ENCODE measurements at places on chromosomes 13 and 19. TPM values are rescaled to one million over a fixed set of nuclear protein-coding genes. Genes with fewer than 3 reads are reported as not detected.

Gene ZNF223
- polyA plus RNA-seq = 8.7 TPM

- H3K4me1 ChIP-seq = no peaks in the 10 kb centered on the region
- no peak overlapping the region for H3K4me3 ChIP-seq
- H3K36me3 ChIP-seq = no peaks in the 10 kb centered on the region
- DNase-seq = peak; percentile 49
These were observed 20.3 kb upstream of the TMTC4 start for GRCh38 chr13:100694722-100695508.

GRCh38 chr19:19278315-19278714, 5.2 kb upstream of the TM6SF2 start:
- H3K27me3 ChIP-seq = no peaks in the 10 kb centered on the region
- DNase-seq = no peak
- no peak overlapping the region for H3K27ac ChIP-seq
- no peak overlapping the region for H3K4me3 ChIP-seq
- H3K36me3 ChIP-seq = peaks cover 24% of the 10 kb centered on the region
- H3K4me1 ChIP-seq = peaks cover 25% of the 10 kb centered on the region

DNA sequence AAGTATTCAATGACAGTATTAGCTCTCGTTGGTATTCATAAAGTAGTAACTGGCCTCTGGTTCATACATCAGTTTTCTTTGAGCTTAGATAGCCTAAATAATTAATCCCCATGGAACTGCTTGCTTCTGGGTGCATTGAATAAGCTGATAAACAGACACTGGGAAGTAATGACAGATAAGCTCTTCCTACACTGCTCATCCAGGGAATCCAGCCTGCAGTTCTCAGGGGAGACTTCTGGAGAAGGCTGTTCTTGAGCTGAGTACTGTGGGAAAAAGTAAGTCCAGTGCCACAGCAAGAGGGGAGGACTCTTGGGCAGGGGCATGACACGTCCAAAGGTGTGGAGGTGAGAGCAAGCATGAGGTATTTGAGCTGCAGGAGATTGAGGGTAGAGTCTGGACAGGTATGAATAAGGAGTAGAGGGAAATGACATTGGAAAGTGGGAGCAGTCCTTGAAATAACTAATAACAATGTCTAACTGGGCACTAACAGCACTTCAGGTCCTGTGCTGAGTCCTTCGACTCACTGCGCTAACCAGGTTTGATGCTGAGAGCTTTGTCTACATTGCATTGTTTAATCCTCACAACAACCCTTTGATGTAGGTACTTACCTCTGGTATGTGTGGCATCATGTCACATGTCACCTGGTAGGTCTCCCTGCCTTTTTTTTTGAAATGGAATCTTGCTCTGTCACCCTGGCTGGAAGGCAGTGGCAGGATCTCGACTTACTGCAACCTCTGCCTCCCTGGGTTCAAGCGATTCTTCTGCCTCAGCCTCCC, 7.2 kb downstream of the GARRE1 start:
- H3K27me3 ChIP-seq = no peaks in the 10 kb centered on the region
- peaks cover 12% of the 10 kb centered on the region for H3K36me3 ChIP-seq
- no peak overlapping the region for H3K27ac ChIP-seq
- no peak for DNase-seq

DNA sequence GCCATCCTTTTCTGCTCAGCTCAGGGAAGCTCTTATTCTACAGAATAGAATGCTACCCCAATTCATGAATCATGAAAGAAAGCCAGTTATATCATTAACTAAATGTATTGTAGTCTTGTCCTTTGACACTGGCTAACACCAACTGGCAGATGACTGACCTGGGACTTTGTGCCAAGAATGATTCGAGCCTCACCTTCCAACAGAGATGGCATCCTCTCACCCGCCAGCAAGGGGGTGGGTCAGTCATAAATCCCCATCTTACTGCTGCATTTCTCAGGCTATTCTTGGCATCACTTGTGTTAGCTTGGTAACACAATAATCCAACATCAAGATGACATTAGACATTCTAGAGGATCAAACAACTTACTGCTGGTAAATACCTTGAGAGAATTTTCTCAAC, 1239.8 kb upstream of the MIR17HG start:
- H3K36me3 ChIP-seq = no peaks in the 10 kb centered on the region
- no peak overlapping the region for H3K4me3 ChIP-seq
- H3K27me3 ChIP-seq = no peaks in the 10 kb centered on the region
- no peaks in the 10 kb centered on the region for H3K4me1 ChIP-seq

Gene CYP4F3
- 4.7 TPM for polyA plus RNA-seq

All from small intestine (tissue), 16 donors.